ENCODE measurements at places on chromosomes 7 and 10.

GRCh38 chr7:7104314-7104698 lies 78.0 kb upstream of the C1GALT1 start:
- H3K27me3 ChIP-seq: 0 out of 2 replicates have a peak, but pooled peaks cover 3% of the 10 kb centered on the region
- DNase-seq: no peak
- peaks cover 4% of the 10 kb centered on the region for H3K4me1 ChIP-seq
- H3K4me3 ChIP-seq: no peak overlapping the region

DNA sequence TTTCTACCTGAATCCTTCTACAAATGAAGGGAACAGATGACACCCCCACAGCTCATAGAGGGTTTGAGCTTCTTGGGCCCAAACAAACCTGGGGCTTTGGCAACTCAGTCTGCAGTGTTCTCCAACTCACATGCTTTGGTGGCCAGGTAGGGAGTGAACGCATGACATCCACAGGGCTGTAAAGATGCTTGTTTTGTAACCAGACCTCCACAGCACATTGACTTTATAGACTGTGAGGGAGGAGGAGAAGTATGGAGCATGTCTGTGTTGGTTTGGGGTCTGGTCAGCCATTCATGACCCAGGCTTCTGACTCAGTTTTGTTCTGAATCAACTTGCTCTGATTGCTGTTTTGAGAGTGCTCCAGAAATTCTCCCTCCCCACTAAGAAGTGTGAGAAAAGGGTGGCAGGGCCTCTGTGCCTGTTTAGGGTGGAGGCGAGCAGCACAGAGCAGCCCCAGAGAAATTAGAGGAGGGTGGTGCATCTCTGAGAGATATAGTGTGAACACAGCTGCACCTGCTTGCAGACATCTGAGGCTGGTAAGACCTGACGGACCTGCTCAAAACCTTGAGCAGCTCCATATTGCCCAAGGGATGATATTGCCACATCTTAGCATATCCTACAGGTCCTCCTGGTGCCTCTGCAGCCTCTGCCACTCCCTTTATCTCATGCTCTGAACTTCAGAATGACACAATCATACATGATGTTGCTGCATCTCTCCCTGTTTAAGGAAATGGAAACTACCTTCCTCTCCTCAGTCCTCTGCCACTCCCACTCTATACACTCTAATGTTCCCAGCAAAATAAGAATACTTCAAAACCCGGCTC lies 287.7 kb downstream of the ABCA13 start:
- H3K36me3 ChIP-seq: no peaks in the 10 kb centered on the region
- no peaks in the 10 kb centered on the region for H3K4me1 ChIP-seq
- no peak overlapping the region for H3K27ac ChIP-seq
- no peak for DNase-seq
- H3K27me3 ChIP-seq: no peaks in the 10 kb centered on the region

DNA sequence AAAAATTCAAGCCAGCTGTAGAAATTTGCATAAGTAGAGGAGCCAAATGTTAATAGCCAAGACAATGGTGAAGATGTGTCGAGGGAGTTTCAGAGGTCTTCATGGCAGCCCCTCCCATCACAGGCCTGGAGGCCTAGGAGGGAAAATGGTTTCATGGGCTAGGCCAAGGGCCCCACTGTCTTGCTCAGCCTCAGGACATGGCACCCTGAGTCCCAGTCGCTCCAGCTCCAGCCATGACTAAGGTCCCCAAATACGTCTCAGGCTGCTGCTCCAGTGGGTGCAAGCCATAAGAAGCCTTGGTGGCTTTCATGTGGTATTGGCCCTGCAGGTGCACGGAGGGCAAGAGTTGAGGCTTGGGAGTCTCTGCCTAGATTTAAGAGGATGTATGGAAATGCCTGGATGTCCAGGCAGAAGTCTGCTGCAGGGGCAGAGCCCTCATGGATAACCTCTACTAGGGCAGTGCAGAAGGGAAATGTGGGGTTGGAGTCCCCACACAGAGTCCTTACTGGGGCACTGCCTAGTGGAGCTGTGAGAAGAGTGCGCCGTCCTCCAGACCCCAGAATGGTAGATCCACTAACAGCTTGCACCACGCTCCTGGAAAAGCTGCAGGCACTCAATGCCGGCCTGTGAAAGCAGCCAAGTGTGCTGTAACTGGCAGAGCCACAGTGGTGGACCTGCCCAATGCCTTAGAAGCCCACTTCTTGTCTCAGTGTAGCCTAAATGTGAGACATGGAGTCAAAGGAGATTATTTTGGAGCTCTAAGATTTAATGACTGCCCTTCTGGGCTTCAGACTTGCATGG lies 19.2 kb downstream of the TBATA start:
- H3K36me3 ChIP-seq: no peaks in the 10 kb centered on the region
- H3K4me3 ChIP-seq: no peak overlapping the region
- peaks cover 2% of the 10 kb centered on the region for H3K27me3 ChIP-seq
- no peak overlapping the region for H3K27ac ChIP-seq
- no peaks in the 10 kb centered on the region for H3K4me1 ChIP-seq

DNA sequence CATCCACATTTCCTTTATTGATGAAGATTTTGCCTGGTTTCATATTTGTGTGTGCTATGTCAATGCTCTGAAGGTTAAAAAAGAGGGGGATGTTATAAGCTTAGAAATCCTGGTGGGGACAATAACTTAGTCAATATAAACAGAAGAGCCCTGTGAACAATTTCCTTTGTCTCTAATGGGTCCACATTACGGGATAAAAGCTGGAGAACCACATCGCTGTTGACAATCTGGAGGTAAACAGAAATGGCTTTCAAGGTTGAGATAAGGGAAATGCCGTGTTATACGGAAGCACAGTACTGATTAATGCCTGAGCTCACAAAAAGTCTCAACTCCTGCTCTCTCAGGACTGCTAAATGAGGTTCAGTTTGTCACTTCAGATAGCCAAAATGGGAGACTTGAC lies 16.8 kb downstream of the ASAH2 start:
- no peaks in the 10 kb centered on the region for H3K36me3 ChIP-seq
- H3K4me1 ChIP-seq: no peaks in the 10 kb centered on the region
- H3K27ac ChIP-seq: no peak overlapping the region
- H3K27me3 ChIP-seq: peaks cover 52% of the 10 kb centered on the region
- no peak for DNase-seq
- no peak overlapping the region for H3K4me3 ChIP-seq

- H3K4me3 ChIP-seq: peak overlapping the region; percentile 25
- H3K36me3 ChIP-seq: no peaks in the 10 kb centered on the region
- H3K27me3 ChIP-seq: peaks cover 14% of the 10 kb centered on the region
- DNase-seq: no peak
- H3K27ac ChIP-seq: no peak overlapping the region
Observed at GRCh38 chr10:116627386-116627933, 6.7 kb downstream of the PNLIPRP2 start.

DNA sequence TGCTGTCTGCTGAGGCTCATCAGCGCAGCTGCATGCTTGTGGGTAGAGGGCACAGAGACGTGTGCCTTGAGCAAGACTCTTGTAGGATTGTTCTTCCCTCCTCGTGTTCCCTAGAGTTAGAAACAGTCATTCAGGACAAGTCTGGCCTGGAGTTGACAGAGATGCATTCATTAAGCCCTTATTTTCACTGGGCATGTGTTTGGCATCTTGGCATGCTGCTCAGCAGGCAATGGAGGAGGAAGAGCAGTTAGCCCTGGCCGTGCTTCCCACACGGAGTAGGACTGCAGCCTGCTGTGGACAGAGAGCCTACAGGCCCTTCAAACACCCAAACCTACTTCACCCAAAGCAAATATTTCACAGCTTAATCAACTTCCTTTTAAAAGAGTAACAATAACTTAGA lies 73.0 kb upstream of the GJD4 start:
- H3K4me3 ChIP-seq: no peak overlapping the region
- no peak for DNase-seq
- no peaks in the 10 kb centered on the region for H3K27me3 ChIP-seq
- no peaks in the 10 kb centered on the region for H3K4me1 ChIP-seq
- no peaks in the 10 kb centered on the region for H3K36me3 ChIP-seq
- no peak overlapping the region for H3K27ac ChIP-seq

DNA sequence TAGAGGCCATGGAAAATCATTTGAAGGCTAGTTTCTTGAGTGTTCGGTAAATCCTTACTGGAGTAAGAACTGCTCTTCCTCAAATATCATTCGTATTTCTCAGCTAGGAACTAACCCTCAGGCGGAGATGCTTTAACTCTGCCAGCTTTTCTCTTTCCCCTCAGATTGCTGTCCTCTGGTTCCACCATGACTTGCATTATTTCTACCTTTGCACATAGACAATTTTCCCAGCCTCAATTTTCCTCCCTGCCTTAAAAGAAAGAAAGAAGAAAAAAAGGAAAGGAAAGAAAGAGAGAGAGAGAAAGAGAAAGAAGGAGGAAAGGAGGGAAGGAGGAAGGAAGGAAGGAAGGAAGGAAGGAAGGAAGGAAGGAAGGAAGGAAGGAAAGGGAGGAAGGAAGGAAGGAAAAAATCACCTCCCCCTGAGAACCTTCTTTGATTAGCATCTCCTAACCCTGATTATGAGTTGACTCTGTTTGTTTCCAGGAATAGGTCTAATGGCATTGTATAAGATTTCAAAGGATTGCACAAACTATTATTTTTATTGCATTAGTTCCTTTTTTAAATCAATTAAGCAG lies 123.3 kb upstream of the FAM204A start:
- H3K4me1 ChIP-seq: no peaks in the 10 kb centered on the region
- DNase-seq: no peak
- H3K4me3 ChIP-seq: no peak overlapping the region
- H3K27me3 ChIP-seq: peaks cover 41% of the 10 kb centered on the region
- H3K36me3 ChIP-seq: no peaks in the 10 kb centered on the region

- no peak overlapping the region for H3K4me3 ChIP-seq
- H3K4me1 ChIP-seq: no peaks in the 10 kb centered on the region
- no peak for DNase-seq
Observed at GRCh38 chr10:47133871-47134570, 166.0 kb upstream of the GDF10 start.

GRCh38 chr7:136294977-136295376 lies 317.8 kb upstream of the MTPN start:
- no peaks in the 10 kb centered on the region for H3K27me3 ChIP-seq
- no peaks in the 10 kb centered on the region for H3K4me1 ChIP-seq
- H3K27ac ChIP-seq: no peak overlapping the region
- H3K36me3 ChIP-seq: no peaks in the 10 kb centered on the region

GRCh38 chr7:16301291-16301690 lies 120.0 kb downstream of the CRPPA start:
- no peak for DNase-seq
- no peaks in the 10 kb centered on the region for H3K36me3 ChIP-seq
- H3K27ac ChIP-seq: no peak overlapping the region
- no peak overlapping the region for H3K4me3 ChIP-seq

DNA sequence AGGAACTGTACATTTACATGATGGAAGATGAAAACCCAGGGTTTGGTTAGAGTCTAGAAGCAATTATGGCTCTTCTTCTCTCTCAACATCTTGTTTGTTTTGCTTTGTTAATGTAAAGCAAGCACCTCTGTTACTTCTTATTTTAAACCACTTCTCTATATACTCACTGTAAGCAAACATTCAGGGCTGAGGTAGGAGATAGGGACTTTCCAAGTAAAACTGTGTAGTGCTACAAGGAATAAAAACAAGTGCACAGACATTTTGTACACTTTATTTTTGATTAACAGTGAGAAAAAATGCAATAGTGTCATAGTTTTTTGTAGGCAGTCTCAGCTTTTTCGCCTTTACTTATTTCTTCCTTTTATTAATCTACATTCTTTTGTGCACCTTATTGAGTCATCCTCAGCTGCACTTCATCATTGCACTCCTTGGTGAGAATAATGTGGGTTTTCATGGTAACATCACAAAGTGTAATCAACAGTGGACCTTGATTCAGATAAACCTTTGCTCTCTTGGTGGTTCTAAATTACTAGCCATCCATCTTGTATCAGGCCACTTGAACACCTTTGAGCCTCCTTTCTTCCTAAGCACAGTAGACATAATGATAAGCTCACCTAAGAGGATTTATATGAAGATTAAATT lies 52.9 kb downstream of the ELMO1 start:
- no peak overlapping the region for H3K4me3 ChIP-seq
- H3K36me3 ChIP-seq: no peaks in the 10 kb centered on the region
- H3K27me3 ChIP-seq: peaks cover 5% of the 10 kb centered on the region
- DNase-seq: no peak

DNA sequence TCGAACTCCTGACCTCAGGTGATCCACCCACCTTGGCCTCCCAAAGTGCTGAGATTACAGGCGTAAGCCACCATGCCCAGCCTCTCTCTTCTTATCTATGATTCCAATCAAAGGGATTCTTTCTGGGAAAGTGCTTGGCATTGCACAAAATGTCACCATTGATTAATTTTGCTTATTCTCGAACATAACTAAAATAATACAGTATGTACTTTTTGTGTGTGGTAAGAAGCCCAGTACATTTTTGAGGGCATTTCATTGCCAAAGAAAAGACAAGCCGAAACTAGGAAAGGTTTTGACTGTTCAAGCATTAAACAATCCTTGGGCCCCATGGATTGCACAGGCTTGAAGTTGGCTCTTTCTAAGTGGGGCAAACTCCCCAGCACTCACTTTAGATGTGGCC lies 18.3 kb upstream of the CACUL1 start:
- H3K4me3 ChIP-seq: no peak overlapping the region
- no peaks in the 10 kb centered on the region for H3K4me1 ChIP-seq
- H3K27me3 ChIP-seq: no peaks in the 10 kb centered on the region
- H3K27ac ChIP-seq: no peak overlapping the region

DNA sequence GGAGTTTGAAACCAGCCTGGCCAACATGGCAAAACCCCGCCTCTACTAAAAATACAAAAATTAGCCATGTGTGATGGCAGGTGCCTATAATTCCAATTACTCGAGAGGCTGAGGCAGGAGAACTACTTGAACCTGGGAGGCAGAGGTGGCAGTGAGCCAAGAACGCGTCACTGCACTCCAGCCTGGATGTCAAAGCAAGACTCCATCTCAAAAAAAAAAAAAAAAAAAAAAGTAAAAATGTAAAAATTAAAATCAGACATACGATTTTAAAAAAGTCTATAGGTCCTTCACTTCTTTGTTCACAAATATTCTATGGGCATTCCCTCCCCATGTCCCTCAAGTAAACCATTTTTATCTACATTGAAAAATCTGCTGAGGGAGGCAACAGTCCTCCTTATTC lies 34.9 kb upstream of the TLL2 start:
- H3K27ac ChIP-seq: no peak overlapping the region
- no peaks in the 10 kb centered on the region for H3K4me1 ChIP-seq
- no peak for DNase-seq
- H3K27me3 ChIP-seq: no peaks in the 10 kb centered on the region

GRCh38 chr7:30750683-30751650 lies 968 bp upstream of the INMT start:
- no peak for DNase-seq
- H3K27ac ChIP-seq: no peak overlapping the region
- H3K36me3 ChIP-seq: no peaks in the 10 kb centered on the region
- H3K4me3 ChIP-seq: no peak overlapping the region
- no peaks in the 10 kb centered on the region for H3K4me1 ChIP-seq

Measured in Panc1 (cell line).